ENCODE measurements at places on chromosomes 3 and 15.

- DNase-seq = peak; percentile 17
Measured at GRCh38 chr3:40057786-40058185, 248.4 kb downstream of the MYRIP start.

- no peak for DNase-seq
Measured at GRCh38 chr3:154132777-154133375, 11.7 kb downstream of the ARHGEF26 start.

DNA sequence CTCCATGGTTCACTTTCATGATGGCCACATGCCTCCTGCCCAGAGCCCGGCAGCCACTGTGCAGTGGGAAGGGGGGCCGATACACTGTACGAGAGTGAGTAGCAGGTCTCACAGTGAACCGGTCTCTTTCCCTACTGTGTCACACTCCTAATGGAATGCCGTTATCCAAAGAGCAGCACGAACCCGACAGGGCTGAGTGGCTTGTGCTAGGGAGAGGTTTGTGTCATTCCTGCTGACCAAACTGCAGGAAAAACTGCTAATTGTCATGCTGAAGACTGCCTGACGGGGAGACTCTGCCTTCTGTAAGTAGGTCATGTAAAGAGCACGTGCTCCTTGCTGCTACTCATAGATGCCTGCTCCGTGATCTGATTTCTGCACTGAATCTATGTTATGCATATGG lies 105.1 kb downstream of the ARPP21 start:
- DNase-seq = no peak

- no peak for DNase-seq
Measured at GRCh38 chr3:116425126-116425525, 20.2 kb downstream of the LSAMP start.

- DNase-seq = no peak
Measured at GRCh38 chr3:69817988-69818387, 78.7 kb downstream of the MITF start.

DNA sequence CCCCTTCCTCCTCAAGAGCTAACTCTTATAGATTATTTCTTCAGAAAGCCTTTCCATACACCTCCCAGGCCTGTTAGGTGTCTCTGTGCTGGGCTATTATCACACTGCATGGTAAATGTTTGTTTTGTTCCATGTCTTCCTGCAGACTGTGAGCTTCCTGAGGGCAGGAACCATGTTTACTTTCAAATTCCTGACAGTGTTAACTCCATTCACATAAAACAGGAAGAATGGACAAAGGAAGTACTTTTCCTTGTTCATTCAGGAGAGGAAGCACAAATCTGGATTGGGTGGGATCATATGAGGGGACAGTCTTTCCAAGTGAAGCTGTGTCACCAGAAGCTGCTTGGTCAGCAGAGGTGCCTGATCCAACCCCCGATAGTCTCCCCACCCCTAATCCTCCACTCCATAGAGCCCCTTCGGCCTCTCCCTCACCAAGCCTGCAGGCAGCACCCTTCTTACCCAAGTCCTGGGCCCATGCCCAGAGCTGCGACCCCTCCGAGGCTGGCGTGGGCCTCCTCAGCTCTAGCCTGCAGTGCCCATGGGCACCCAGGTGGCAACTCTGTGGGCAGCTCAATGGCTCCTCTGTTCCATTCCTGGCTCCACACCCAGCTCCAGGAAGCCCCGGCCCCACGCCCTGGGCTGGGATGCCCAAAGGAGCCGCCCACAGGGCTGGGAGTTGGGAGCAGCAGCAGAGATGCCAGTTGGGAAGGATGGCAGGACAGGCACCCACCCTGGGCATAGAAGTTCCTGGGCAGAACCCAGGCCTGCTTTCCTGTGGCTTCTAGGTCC lies 6.9 kb downstream of the SHF start:
- no peak for DNase-seq

DNA sequence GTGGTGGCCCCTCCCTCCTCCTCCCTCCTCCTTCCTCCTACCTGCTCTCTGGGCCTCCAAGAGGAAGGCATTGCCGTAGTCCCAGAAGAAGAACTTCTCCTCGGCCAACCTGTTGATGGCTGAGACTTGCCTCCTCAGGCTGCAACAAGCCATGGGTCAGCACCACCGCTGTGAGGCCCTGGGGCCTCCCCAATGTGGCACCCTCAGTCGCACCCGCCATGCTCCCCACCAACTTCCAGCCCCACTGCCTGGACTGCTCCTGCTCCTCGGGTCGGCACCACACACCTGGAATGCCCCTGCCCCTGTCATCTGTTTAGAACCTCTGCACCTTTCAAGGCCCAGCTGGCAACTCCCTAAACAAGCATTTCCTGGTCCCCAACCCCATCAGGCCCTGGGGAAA lies 17.6 kb downstream of the UROC1 start:
- DNase-seq = no peak

GRCh38 chr15:43550527-43551363 lies 33.3 kb downstream of the MAP1A start:
- peak; percentile 50 for DNase-seq

DNA sequence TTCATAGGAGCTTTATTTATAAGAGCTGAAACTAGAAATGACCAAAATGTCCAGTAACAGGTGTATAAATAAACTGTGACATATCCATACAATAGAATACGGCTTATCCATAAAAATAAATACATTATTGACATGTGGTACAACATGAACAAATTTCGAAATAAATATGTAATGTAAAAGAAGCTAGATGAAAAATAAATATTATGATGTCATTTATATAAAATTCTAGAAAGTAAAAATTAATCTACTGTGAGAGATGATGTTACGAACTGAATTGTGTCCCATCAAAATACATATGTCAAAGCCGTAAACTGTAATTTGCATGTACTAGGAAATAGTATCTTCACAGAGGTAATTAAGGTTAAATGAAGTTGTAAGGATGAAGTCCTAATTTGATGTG lies 1104.9 kb downstream of the NSUN3 start:
- DNase-seq = no peak

GRCh38 chr3:128145279-128145678 lies 8.0 kb upstream of the EEFSEC start:
- no peak for DNase-seq

- peak; percentile 54 for DNase-seq
Measured at GRCh38 chr15:38531509-38531908, 33.1 kb downstream of the RASGRP1 start.

- peak; percentile 29 for DNase-seq
Measured at GRCh38 chr3:141603473-141604035, 116.7 kb downstream of the RASA2 start.

DNA sequence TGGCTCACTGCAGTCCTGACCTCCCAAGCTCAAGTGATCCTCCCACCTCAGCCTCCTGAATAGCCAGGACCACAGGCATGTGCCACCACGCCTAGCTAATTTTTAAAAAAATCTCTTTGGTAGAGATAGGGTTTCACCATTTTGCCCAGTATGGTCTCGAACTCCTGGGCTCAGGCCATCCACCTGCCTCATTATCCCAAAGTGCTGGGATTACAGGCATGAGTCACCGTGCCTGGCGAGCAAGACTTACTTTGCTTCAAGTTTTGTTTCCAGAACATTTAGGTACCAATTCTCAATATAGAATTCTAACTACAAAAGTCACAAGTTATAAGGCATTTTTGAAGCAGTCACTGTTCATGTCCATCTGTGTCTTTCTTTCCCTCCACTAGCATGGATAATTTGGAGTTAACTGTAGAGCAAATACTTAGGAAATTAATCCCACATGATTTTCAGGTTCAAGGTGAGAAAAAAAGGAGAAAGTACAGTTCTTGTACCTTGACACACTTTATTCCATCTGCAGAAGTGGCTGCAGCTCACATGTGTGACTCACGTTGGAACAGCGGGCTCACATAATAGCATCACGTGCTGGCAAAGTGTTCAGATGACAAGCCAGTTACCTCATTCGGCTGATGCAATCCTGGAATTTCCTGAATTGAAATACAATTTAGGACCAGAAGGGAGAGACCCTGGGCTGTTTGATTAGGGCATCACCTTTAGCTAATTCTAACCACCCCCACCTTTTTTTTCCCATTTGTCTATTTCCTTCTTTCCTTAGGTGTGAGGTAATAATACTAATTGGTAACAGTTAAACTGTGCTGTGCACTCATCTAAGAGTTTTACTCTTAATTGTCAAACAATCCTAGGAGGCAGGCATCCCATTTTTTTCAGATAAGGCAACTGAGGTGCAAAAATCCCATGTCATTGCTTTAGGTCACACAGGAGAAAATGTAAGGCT lies 46.9 kb upstream of the NEDD4 start:
- peak; percentile 98 for DNase-seq

DNA sequence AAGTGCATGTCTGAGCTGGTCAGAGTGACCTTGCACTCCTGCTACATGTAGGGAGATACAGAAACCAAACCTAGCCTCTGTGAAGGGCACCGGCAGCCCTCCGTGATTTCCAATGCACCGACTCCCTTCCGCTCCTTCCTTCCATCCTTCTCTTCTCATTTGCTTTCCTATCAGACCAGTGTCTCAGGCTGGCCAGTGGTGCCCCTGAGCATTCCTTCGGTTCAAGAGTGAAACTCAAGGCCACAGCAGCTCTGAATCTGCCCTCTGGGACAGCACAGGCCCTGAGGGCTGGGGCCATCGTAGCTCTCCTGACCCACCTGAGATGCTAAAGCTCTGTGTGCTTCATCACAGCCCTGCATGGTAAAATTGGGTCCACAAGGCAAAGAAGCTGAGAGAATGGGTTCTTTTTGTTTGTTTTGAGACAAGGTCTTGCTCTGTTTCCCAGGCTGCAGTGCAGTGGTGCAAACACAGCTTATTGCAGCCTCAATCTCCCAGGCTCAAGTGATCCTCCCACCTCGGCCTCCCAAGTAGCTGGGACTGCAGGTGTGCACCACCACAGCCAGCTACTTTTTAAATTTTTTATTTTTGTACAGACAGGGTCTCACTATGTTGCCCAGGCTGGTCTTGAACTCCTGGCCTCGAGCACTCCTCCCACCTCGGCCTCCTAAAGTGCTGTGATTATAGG lies 2.3 kb upstream of the BMF start:
- DNase-seq = no peak

- DNase-seq = no peak
Measured at GRCh38 chr15:83203543-83203942, 4.1 kb downstream of the HDGFL3 start.

DNA sequence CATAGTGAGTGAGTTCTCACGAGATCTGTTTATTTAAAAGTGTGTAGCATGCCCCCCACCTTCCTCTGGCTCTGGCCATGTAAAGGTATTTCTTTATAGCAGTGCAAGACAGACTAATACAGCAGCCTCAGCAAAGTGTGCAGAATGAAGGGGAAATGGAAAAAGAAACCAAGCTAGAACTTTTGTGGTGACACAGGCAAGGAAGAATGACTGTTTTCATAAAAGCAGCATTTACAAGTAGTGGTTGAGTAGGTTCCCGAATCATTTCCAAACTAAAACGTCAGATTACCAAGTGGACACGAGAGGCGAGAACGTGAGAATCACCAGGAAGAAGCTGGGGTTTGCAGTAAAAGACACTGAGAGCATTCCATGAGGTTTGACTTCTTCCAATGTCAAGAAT lies 100.2 kb upstream of the AKAP13 start:
- DNase-seq = no peak

DNA sequence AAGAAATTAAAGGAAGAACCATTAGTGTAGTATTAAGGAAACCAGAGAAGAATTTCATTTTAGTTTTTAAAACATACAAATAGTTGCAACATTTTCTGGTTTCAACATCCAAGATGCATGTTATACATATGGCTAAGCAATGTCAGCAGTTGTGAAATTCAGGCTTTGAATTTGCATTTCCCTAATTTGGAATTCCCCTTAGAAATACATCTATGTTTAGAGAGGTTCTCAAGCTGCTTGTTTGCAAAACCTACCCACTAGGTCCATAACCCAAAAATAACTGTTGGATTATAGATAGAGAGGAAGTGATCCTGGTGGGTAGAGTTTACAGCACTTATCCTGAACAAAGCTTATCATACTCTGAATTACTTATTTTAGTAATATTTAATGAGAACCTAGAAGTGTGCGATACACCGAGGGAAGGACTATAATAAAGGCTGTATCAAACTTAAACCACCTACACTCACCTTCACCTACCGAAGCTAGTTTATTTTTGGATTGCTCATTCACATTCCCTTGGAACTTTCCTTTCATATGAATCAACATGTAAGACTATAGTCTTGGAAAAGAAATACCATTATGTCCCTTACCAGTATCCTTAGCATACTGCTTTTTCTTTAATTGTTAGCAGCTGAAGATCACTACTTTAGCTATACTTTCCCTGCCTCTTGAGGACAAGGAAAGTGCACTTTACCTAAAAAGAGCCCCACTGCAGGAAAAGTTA lies 60.6 kb downstream of the CHAC1 start:
- DNase-seq = peak; percentile 40

GRCh38 chr15:81271761-81272644 lies 51.9 kb downstream of the STARD5 start:
- DNase-seq = no peak

- DNase-seq = peak; percentile 58
Measured at GRCh38 chr3:132006605-132007204, 28.1 kb downstream of the CPNE4 start.

DNA sequence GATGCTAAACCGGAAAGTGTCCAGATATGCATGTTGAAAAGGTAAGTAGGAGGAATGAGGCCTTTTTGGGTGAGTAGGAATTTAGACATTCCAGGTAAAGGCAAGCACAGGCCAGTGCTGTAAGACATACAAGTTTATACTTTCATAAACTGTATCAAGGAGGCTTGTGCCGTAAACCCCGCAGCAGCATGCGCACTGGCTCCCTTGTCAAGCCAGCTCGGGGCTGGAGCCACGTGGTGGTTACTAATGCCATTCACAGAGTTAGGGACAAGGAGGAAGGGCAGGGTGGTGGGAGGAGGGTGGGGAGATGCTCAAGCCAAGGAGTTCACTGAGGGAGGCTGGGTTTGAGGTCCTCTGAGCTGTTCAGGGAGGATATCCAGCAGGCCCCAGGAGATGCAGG lies 35.8 kb downstream of the PLD1 start:
- DNase-seq = no peak

DNA sequence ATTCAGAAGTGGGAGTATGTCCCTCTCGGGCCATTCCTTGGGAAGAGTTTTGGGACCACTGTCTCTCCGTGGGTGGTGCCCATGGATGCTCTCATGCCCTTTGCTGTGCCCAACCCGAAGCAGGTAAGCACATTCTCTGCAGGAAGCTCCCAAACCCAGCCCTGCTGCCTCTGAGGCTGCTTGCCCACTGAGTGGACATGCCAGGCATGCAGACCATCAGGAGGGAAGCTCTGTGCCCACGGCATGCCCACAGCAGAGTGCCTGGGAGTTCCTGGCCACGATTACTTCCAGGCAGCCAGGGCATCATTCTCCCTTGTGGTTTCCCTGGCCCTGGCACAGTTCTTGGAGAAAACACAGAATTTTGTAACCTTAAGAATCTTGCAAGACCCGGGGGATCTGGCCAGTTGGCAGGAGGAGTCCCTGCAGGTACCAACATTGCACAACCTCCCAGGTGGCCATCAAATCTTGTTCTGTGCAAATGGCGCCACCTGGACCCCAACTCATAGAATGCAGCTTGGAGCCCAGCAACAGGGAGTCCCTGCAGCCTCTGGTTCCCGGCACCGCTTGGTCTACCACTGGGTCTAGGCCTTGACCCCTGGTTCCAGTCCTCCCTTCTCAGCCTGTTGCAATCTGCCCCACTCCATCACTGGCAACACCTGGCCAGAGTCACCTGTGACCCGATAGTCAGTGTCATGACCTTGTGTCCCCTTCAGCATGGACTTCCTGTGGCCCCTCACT lies 20.4 kb downstream of the FAH start:
- peak; percentile 65 for DNase-seq
